ENCODE measurements at places on chromosomes 2 and 18.

GRCh38 chr18:66999003-66999402, 395.1 kb upstream of the CDH19 start:
- no peak for DNase-seq

DNA sequence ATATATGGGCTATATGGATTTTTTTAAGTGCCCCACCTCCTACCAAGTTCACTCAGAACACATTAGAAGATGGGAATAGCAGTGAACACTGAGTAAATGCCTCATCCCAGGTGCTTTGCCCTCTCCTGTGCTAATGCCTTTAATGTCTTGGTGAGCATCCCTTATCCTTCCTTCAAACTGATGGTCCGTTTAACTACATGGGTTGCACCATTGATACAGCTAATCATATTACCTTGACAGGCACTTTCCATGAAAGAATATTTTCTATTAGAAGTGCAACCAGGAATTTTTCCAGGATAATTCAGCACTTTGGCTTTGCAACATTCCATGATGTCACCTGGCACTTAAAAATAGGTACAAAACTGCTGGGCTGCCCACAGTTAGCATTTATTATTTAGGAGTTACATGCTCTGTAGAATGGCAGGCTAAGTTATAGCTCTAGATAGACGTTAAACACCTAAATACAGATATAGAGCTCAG, 74.0 kb downstream of the WDPCP start:
- DNase-seq = no peak

DNA sequence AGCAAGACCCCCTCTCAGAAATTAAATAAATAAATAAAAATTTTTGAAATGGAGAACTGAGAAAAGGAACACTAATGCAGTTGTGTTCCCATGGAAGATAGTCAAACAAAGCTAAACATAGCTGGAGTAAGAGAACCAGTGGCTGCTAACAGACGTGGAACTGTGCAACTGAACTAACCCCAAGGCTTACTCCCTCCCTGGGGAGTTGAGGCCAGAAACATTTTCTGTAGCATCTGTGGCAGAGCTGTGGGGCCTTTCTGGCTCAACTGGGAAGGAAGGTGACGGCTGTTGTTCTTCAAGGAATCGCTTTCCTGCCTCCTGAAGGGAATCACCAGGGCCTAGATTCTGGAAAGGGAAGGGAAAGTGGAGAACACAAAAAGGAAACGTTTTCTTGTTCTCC, 53.9 kb upstream of the B3GNT2 start:
- DNase-seq = no peak

GRCh38 chr18:61876899-61877298, 15.9 kb downstream of the RNF152 start:
- DNase-seq = no peak

GRCh38 chr2:29596584-29596983, 324.8 kb downstream of the ALK start:
- DNase-seq = no peak

GRCh38 chr2:188466761-188467160, 175.1 kb downstream of the GULP1 start:
- no peak for DNase-seq

- DNase-seq = no peak
These were observed 28.4 kb upstream of the DYNC2LI1 start for GRCh38 chr2:43745457-43745856.

- DNase-seq = no peak
These were observed 615 bp downstream of the AKAIN1 start for GRCh38 chr18:5196253-5197031.

GRCh38 chr2:58876126-58876525, 635.0 kb upstream of the FANCL start:
- no peak for DNase-seq

DNA sequence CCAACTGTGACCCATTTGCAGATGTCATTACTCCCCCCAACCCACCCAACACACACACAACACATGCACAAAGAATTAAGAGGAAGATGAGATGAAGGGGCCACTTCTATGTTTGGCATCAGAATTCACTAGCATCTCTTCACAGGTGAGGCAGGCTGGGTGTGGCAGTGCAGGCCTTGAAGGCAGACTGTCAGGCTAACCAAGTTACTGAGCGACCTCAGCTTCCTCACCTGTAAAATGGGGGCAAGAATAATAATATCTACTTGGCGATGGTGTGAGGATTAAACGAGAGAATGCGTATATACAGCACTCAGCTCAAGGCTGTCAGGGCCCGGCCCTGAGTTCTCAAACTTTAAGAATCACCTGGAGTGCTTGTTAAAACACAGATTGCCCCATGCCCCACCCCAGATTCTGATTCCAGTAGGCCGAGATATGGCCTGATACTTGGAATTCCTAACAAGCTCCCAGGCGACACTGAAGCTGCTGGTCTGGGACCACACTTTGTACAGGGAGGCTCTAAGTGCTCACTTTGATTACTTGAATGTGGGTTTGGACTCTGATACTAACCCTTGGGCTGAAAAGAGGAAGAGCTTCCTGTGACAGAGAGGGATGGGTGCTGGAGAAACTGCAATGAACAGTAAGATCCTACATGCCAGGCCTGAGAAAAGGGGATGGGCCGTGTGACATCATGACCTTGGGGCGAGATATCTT, 1.1 kb downstream of the ACTG2 start:
- DNase-seq = no peak

DNA sequence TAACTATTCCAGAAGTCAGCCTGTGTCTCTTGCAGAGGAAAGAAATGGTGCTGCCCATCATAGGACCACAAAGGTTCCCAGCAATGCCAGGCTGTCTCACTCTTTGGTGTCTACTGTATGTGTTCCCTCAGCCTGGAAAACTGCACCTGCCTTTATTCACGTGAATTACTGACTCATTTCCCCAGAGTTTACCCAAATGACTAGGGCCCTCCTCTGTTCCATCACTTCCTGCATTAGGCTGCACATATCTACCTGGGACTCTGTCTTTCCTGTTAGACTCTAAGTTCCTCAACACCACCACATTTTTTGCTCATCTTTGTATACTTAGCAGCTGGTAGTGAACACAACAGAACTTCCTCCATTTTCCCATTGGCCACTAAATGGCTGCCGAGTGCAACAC, 188.3 kb downstream of the FHOD3 start:
- no peak for DNase-seq

DNA sequence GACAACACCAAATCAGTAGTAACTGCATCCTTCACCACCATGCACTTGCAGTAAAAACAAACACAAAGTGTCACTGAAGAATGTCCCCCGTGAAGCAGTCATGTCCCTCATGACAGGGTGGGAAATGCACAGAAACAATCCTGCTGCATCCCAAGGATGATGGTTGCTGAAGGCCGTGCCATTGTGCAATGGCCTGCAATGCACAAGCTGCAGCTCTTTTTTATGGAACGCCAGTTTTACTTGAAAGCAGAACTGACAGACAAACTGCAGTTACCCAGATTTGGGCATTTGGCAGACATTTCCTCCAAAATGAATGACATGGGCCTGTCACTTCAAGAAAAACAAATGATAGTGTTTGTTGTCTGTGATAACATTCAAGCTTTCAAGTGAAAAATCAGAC, 2.4 kb upstream of the CHST10 start:
- DNase-seq = no peak

DNA sequence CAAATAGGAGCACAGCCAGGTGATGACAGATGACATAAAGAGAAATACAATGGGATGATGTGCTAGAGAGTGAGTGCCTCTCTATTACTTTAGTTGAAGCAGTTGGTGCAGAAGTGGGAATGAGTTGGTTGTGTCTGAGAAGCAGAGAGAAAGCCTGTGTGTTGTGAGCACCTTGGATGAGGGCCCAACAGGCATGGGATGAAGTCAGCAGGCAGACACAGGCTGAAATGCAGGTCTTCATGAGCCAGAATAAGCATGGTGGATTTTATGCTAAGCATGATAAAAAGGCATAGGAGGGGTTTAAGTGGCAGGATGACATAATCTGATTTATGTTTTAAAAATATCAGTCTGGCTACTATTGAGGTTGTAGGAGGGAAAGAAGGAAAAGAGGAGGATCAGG, 71.5 kb downstream of the KLHL14 start:
- no peak for DNase-seq

DNA sequence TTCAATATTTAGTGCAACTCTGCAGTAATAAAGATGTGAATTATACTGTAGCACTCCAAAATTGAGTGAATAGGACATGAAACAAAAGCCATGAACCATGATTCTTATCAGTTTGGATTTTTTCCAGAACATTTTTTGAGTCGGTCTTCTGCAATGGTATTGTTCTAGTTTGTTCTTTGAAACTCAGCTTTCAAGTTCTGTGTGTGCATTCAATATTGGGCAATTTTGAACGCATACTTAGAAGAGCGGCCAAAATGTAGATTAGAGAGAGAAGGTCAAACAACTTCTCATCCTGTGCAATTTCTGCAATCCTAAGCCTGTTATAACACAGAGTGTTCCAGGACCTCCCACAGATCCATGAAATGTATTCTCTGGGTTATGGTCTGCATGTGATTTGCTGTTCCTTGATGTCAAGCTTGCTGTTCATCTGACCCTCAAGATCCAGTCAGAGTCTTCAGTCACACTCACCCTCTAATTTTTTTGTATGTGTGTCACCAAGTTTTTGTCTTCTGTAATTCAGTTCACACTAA, 48.3 kb downstream of the TSPYL6 start:
- no peak for DNase-seq

GRCh38 chr2:235640377-235640776, 146.5 kb downstream of the AGAP1 start:
- DNase-seq = no peak

- DNase-seq = peak; percentile 46
These were observed 51.8 kb downstream of the COA5 start for GRCh38 chr2:98556344-98557033.

DNA sequence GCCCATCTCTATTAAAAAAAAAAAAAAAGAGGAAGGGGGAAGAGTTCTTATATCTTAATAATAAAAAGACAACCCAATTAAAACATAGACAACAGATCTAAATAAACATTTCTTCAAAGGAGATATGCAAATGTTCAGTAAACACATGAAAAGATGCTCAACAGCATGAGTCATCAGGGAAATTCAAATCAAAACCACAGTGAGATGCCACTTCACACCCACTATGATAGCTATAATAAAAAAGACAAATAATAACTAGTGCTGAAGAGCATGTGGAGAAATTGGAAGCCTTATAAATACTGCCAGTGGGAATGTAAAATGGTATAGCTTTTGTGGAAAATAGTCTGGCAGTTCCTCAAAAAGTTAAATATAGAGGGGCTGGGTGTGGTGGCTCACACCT, 61.5 kb upstream of the CYP20A1 start:
- DNase-seq = no peak

DNA sequence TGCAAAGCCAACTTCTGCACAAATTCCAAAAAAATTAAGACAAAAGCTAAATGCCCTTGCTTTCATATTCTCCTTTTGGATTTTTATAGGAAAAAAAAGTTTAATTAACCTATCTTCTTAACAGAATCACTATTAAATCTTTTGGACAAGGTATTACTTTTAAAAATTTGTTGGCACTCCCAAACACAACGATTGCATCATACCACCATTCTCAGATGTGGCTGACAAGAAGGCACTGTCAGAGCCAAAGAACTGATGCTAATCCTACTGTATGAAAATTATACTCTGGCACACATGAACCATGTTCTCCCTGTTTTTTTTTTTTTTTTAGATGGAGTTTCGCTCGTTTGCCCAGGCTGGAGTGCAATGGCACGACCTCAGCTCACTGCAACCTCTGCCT, 58.4 kb downstream of the NOL10 start:
- DNase-seq = no peak

- no peak for DNase-seq
These were observed 119.2 kb downstream of the SPP2 start for GRCh38 chr2:234169674-234170073.

DNA sequence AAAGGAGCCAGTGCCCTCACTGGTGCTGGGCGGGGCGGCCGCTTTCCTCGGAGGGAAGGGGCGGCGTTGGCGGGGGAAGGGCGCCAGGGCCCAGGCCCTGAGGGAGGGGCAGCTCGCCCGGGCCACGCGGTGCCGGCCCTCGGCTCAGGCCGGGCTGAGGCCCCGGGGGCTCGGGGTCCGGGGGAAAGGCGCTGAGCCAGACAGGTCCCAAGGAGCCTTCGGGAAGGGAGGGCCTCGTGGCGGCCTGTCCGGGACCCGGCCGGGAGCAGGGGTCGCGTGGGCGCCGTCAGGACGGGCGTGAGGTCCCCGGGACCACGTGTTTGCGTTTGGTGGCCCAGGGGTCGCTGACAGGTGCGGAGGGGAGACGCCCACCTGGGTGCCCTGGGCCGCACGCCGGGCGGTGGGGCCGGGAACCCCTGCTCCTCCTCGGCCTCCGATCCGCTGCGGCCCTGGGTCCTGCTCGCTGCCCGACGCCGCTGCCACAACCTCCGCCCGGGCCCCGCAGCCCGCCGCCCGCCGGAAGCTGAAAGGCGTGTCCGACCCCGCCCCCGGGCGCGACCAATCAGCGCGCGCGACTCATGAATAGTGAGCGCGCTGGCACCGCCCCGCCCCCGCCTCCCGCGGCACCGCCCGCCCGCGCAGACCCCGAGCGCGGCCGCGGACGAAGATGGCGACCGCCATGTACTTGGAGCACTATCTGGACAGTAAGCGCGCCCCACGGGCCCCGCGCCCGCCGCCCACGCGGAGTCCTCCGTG, at the start of gene ING5:
Gene ING5, plus strand, starts transcription at position 641 of the 756 bp plus-strand sequence. Its CDS starts 27 bp downstream, at position 668.
- DNase-seq = peak; percentile 77

DNA sequence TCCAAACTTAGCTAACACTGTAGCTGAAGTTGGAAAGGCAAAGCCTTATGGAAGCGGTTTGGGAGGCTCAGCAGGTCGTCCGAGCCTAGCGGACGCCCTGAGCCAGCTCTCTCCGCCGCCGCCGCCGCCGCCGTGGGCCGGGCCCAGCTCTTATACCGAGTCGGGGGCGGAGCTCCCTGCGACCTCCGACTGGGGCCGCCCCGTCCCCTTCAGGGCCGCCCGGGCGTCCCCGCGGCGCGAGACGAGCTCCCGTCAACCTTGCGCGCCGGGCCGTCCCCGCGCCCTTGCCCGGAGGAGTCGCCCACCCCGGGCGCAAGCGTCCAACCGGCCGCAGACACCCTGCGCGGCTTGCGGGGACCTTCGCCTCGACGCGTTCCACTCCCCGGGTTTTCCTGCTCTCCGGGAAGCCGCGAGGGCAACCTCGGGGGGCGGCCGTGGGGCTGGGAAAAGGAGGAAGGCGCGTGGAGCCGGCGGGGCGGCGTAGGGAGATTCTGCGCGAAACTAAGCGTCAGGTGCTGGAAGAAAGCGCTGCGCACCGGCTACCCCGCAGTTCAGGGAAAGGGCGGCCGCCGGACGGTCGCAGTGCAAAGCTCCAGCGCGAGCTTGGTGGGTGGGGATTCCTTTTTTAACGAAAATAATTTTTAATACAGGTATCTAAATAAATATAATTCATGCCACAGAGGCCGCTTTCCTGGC, at the start of gene SLC40A1:
Gene SLC40A1, minus strand, starts transcription at position 129 of the 696 bp plus-strand sequence. CDS start 326 bp downstream, outside the sequence.
- DNase-seq = peak; percentile 33

Data from GM12892 (cell line).